ENCODE measurements at places on chromosomes 2 and 18.

GRCh38 chr2:62344472-62344871, 148.6 kb downstream of the B3GNT2 start:
- DNase-seq: no peak

- no peak for DNase-seq
Measured at GRCh38 chr2:129144082-129144791, 825.6 kb upstream of the HS6ST1 start.

GRCh38 chr2:139613264-139613663, 833.1 kb upstream of the NXPH2 start:
- DNase-seq: no peak

DNA sequence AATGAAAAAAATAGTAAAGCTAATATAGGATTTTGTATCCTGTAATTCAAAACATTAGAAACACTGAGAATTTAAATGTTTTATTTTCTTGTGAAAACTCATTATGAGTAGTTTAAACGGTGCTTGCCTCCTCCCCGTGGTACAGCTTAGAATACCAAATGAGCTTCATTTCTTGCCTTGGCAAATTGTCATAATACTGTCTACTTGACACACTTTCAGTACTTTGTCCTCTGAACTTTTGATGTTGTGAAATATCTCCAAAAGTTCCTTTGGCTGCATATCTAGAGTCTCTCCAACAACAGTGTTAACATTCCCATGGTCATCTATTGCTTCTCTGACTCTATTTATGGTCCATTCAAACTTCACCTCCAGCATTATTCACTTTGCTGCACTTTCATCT, 61.9 kb upstream of the EPB41L5 start:
- no peak for DNase-seq

- DNase-seq: no peak
Measured at GRCh38 chr18:39825485-39826150, 2129.4 kb upstream of the PIK3C3 start.

DNA sequence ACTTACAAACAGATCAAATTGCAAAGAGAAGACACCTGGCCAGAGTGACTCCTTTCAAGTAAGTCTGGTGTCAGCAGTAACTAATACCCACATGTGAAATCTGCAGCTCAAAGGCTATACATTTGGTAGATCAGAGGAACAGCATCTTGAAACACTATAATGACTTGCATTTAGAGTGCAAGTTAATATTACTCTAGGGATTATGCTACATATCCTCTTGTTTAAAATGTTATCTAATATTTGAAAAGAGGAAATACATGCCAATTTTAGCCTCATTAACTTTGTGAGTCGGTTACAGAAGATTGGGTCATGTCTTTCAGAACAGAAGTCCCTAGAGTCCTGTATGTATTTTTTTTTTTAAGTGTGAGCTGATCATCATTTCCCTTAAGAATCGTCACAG, 15.2 kb downstream of the LANCL1 start:
- no peak for DNase-seq

DNA sequence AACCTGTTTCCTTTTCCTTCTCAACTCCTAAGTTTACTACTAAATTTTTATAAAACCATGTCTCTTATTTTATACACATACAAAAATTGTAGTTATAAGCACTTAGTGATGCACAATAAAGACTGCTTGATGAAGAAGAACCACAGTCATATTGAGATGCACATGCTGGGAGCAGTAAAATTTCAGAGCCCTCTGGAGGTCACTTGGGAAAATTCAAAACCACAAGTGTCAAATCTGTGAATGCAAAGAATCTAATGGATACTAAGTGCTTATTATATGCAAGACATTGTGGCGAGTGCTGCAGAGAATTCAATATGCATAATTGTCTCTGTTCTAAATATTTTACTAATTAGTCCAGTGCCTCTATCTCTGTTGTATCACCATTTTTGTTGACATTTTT, 180.5 kb downstream of the VWC2L start:
- no peak for DNase-seq

DNA sequence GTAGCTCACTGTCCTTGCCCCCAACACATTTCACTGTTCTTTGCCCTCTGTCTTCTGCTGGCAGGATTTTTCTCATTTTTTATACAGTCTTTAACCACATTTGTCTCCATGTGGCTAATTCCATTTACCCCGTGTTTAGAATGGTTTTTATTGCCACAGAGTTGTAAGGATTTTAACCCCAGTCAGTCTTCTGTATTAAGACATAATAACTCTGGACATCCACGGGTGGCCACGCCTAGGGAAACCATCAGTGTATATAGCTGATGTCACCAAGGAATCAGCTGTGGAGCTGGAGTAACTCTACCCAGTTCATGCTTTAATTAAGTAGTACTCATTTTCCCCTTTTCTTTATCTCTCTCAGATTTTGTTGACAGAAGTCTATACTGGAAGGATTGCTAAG, 139.8 kb downstream of the MAP4K4 start:
- DNase-seq: no peak

DNA sequence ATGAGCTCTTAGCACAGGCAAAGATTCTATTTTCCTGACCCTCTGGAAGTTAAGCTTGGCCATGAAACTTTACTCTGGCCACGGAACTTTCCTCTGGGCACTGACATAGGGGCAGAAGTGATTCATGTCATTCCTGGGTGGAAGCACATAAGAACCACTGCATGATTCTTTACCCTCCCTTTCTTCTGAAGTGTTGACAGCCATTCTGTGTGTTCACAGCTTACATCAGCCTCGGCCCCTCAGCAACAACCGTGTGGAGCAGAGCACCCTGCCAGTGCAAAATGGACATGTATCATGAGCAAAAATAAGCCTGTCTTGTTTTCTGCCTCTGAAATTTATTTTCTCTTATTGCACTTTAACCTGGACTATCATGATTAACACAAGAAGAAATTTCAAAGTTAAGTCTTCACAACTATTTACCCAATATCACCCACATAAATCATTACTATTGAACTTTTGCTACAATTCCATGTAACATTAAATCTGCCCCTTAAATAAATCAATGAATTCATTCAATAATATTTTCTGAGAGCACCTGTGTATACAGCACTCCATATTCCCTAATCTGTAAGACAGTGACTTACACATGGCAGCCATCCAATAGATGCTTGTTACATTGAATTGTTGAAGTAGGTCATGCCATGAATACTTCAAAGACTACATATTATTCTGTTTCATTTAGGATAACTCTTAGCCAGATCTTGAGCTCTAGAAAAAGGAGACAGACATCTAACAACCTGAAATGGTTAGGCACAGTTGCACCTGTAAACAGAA, 531.9 kb downstream of the IRS1 start:
- DNase-seq: no peak

DNA sequence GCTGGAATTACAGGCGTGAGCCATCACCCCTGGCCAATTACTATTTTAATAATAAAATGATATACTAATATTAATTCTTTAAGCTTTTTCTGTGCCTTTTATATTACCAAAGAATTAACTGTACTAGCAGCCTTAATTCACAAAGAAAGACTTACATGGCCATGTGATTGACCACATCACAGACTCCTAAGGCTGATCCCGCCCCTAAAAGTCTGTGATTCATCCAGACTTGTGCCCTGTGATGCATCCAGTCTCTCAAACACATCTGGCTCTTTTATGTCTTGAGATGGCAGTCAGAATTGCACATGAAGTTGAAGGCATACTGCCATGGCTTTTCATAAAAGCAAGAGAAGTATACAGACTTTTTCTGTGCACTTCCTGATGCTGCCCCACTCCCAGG, 91.7 kb downstream of the DTNA start:
- DNase-seq: no peak

Data from brain (organoid and tissue), 16 donors.